ENCODE measurements at places on chromosomes 2 and 18. TPM values are rescaled to one million over a fixed set of nuclear protein-coding genes. Genes with fewer than 3 reads are reported as not detected.
A peak's percentile ranks its signal among the peaks of the same experiment; 100 is the strongest.

Gene PLGLB2
- total RNA-seq: 6.9 TPM

Gene HAAO
- total RNA-seq: 0.44 TPM

Gene EXOC6B
- total RNA-seq: 17.5 TPM

Gene PTH2R
- not detected for total RNA-seq

Gene GALNT14
- 0.32 TPM for total RNA-seq

Gene RUFY4
- 0.30 TPM for total RNA-seq

Gene FAM110C
- total RNA-seq: 2.5 TPM

Gene KIF1A
- not detected for total RNA-seq

Gene UPP2
- total RNA-seq: not detected

Gene STK17B
- 243 TPM for total RNA-seq

DNA sequence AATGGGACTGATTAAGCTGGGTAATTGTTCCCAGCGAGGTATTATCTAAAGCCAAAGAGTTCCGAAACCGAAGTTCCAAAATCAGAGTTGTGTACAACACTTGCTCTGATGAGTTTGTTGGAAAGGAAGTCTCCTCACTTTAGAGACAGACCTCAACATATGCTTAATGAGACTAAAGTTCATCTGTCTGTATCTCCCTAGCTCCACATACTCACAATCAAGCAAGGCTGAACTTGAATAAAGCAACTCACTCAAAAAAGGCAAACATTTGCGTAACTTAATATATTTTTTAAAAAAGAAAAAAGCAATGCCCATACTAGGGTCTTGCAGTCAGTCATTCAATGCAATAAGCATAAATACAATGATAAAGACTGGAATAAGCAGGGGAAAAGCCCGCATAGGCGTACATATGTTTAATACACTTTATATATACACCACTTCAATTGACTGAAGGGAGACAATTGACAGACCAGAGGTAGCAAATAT, 60.0 kb downstream of the IRS1 start:
- no peaks in the 10 kb centered on the region for H3K27me3 ChIP-seq
- H3K4me3 ChIP-seq: no peak overlapping the region
- DNase-seq: no peak
- H3K36me3 ChIP-seq: no peaks in the 10 kb centered on the region
- H3K27ac ChIP-seq: no peak overlapping the region

DNA sequence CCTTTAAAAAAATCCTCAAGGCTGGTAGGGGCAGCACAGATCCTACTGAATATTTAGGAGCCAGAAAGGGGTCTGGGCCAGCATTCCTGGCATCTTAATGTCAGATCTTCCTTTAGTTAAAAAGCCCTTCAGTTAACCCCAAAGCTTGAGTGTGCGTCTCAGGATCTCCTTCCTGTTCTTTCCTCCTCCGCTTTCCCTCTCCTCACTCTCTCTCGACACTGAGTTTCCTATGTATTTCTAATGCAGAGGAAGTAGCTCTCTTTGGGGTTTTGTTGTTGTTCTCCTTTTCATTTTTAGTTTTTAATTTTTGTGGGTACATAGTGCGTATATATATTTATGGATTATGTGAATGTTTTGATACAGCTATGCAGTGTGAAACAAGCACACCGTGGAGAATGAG, 109.9 kb upstream of the COPS8 start:
- DNase-seq: no peak

DNA sequence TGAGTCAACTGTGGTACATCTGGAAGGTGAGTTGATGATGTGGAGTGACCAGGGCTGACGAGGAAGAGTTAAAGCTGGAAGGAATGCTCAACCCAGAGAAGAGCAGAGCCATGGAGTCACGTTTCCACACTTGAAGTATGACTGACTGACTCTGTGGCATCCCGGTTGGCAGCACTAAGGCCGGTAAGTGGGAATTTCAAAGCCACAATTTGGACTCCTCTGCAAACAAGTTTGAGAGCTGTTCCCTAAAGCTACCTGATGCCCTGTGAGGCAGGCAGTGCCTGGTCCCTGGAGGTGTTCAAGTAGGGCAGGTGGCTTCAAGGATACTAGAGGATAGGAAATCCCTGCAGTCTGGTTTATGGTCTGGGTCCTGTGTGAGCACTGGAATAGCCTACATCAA, 69.3 kb upstream of the ITGB6 start:
- no peaks in the 10 kb centered on the region for H3K36me3 ChIP-seq
- H3K4me3 ChIP-seq: peak overlapping the region; percentile 59
- H3K4me1 ChIP-seq: peaks cover 29% of the 10 kb centered on the region
- no peak for DNase-seq

DNA sequence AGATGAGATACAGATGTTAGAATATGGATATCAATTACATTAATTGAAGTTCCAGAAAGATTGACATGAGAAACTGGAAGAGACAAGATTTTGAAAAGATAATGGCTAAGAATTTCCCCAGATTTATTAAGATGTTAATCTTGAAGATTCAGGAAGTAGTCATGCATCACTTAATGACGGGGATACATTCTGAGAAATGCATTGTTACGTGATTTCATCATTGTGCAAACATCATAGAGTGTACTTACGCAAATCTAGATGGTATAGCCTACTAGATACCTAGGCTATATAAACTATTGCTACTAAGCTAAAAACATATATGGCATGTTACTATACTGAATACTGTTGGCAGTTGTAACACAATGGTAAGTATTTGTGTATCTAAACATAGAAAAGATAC, 6.8 kb upstream of the CHMP3 start:
- H3K36me3 ChIP-seq: no peaks in the 10 kb centered on the region
- no peak overlapping the region for H3K27ac ChIP-seq
- H3K27me3 ChIP-seq: no peaks in the 10 kb centered on the region
- no peak for DNase-seq
- H3K4me1 ChIP-seq: no peaks in the 10 kb centered on the region

- H3K4me1 ChIP-seq: no peaks in the 10 kb centered on the region
- H3K36me3 ChIP-seq: no peaks in the 10 kb centered on the region
- no peak overlapping the region for H3K4me3 ChIP-seq
- no peak overlapping the region for H3K27ac ChIP-seq
- no peak for DNase-seq
Measured at GRCh38 chr2:117351396-117351795, 463.1 kb upstream of the DDX18 start.

- no peaks in the 10 kb centered on the region for H3K27me3 ChIP-seq
- H3K4me3 ChIP-seq: no peak overlapping the region
- H3K36me3 ChIP-seq: no peaks in the 10 kb centered on the region
- no peak overlapping the region for H3K27ac ChIP-seq
Measured at GRCh38 chr2:238645095-238645494, 202.8 kb upstream of the TWIST2 start.

GRCh38 chr2:196322973-196323810, 151.8 kb upstream of the STK17B start:
- no peak for DNase-seq
- H3K27ac ChIP-seq: no peak overlapping the region
- no peaks in the 10 kb centered on the region for H3K4me1 ChIP-seq
- H3K4me3 ChIP-seq: no peak overlapping the region

DNA sequence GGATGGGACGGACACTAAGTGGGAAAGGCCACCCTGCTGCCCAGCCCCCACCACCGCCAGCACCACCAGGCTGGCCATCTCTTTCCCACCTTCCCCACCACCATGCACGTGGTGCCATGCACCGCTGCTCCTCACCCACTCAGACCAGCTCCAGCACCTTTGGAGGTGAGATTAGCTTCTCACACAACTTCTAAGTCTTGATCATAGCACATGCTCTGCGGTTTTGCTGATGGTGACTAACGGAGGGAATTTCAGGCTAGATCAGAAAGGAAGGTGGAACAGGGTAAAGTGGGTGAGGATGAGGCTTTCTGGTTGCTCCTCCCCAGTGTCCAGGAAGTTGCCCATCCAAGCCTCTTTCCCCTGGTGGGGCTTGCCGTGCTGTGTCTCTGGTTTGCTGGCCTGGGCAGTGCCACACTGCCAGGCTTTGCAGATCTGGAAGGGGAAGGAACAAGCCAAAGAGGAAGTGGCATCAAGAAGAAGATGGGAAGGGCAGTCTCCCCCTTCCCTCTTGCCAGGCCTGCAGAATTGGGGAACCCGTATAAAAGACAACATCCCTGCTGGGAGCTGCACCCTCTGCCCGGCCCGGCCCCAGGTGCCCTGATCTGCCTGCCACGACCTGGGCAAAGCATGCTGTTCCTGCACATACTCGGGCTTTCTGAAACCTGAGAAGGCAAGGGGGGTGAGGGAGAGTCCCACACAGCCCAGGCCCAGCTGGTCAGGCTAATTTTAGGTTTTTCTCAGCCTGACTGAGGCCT, 44.3 kb upstream of the CAB39 start:
- peaks cover 60% of the 10 kb centered on the region for H3K4me1 ChIP-seq
- no peak overlapping the region for H3K27ac ChIP-seq
- no peaks in the 10 kb centered on the region for H3K36me3 ChIP-seq
- DNase-seq: no peak
- H3K4me3 ChIP-seq: no peak overlapping the region
- no peaks in the 10 kb centered on the region for H3K27me3 ChIP-seq

DNA sequence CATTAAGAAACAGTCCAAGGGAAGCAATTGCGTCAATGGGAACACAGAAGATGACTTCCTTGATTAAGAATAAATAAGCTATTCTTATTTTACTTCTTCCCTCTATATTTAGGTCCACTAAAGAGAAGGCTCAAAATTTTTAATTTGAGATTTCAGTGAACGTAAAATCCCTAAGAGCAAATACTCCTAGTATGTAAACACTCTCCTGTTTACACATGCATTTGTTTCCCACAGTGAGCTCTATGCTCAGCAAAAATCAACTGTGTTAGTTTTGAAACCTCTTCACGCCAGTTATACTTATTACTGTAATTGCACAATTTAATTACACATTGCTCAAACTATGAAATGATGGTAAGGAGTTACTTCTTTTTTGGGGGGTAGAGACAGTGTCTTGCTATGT, 8.8 kb downstream of the SLC39A6 start:
- H3K27me3 ChIP-seq: no peaks in the 10 kb centered on the region
- no peak overlapping the region for H3K27ac ChIP-seq

DNA sequence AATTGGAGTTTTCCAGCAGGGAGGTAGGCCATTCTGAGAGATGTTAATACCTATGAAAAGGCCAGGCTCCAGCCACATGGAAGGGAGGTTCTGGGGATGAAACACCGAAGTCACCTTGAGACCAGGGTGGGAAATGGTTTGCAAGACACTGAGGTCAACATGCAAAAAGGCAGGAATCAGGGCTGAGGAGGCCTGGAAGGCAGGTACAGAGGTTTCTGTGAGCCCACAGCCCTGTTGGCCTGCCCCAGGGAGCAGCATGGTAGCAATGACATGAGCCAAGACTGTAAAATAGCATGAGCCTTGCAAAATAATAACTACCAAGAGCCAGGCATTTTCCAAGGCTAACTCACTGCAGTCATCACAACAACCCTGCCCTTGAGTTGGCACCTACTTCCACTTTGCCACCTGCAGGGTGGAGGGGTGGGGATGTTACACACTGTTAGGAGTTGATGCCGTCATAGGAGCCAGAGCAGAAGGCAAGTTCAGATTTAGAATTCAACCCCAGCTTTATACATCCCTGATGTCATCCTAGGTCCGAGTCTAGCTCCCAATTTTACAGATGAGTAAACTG, 61.3 kb downstream of the ZBTB7C start:
- no peaks in the 10 kb centered on the region for H3K4me1 ChIP-seq
- H3K36me3 ChIP-seq: no peaks in the 10 kb centered on the region
- no peak for DNase-seq
- H3K27me3 ChIP-seq: no peaks in the 10 kb centered on the region

DNA sequence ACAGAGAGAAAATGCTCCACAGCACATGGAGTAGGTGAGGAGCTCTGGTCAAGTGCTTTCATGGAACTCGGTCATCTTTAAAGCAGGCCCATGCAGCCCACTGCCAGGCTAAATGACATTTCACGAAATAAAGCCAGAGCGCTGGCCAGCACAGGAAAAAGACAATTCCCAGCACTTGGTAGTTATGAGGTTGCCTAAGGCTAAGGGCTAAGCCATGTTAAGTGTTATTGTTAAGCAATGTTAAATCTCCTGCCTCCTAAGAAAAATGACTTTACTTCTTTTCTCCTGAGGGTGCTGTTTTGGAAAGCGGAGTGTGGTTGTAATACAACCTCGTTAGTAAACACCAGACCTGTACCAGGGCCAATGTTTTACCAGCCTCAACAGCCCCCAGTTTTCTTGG, 125.9 kb upstream of the NRP2 start:
- no peaks in the 10 kb centered on the region for H3K36me3 ChIP-seq
- DNase-seq: no peak
- H3K27ac ChIP-seq: no peak overlapping the region
- H3K27me3 ChIP-seq: no peaks in the 10 kb centered on the region
- no peak overlapping the region for H3K4me3 ChIP-seq

DNA sequence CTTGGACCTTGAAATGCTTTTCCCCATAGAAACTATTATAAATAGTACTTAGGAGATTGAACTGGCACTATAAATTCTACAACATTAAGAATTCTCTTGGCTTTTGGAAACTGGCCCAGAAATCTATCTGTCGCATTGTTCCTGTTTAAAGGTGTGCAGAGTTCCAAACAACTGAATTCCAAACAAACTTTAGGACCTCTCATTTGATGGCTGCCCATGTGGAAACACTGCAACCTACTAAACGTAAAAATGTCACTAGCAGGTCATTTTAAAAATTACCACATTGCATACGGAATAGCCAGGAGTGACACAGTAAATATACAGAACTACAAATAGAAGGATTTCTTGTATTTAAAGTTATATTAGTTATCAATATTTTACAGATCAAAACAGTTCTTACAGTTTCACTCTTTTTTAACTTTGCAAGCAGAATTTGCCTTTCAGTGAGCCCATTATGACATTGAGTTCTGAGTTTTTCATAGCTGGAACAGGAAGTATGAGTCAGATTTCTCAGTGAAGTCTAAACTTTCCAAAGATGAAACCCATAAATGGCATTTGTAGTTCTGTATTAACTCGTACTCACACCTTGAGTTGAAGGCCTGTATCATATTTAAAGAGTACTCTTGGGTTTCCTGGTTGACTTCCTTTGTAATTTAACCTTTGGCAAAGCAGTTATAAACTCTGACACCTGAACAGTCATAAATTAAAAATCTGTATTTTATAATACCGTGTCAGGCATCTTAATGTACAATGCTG, 142.3 kb upstream of the BOD1L2 start:
- H3K27me3 ChIP-seq: no peaks in the 10 kb centered on the region
- peaks cover 15% of the 10 kb centered on the region for H3K4me1 ChIP-seq
- peak; percentile 6 for DNase-seq
- H3K27ac ChIP-seq: no peak overlapping the region

- DNase-seq: no peak
- H3K27me3 ChIP-seq: no peaks in the 10 kb centered on the region
- H3K27ac ChIP-seq: no peak overlapping the region
Measured at GRCh38 chr2:105961599-105962146, 217.0 kb downstream of the NCK2 start.

DNA sequence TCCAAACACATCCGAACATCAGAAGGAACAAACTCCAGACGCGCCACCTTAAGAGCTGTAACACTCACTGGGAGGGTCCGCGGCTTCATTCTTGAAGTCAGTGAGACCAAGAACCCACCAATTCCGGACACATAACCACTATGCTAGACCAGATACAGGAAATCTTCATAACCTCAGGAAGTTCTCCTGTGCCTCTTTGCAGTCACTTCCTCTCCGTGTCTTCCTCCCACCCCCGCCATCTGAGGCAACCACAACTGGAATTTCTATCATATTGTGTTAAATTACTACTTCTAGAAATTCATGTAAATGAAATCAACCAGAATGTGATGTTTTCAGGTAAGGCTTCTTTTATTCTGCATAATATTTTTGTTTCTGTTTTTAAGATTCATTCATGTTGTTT, 631.0 kb upstream of the NXPH2 start:
- DNase-seq: no peak
- H3K4me1 ChIP-seq: no peaks in the 10 kb centered on the region
- no peak overlapping the region for H3K4me3 ChIP-seq
- H3K36me3 ChIP-seq: no peaks in the 10 kb centered on the region
- H3K27ac ChIP-seq: no peak overlapping the region

- peaks cover 14% of the 10 kb centered on the region for H3K4me1 ChIP-seq
- no peaks in the 10 kb centered on the region for H3K27me3 ChIP-seq
- H3K36me3 ChIP-seq: no peaks in the 10 kb centered on the region
- H3K27ac ChIP-seq: no peak overlapping the region
- no peak overlapping the region for H3K4me3 ChIP-seq
Measured at GRCh38 chr2:111534910-111535352, 349.1 kb downstream of the ANAPC1 start.

Measured in CD4-positive, alpha-beta memory T cell (primary cell).